Left lung (tissue), 14 donors: ENCODE measurements at places on chromosomes 1 and 21. TPM values are rescaled to one million over a fixed set of nuclear protein-coding genes. Genes with fewer than 3 reads are reported as not detected.

GRCh38 chr1:220375715-220376114 is 103.5 kb upstream of the RAB3GAP2 start:
- DNase-seq = no peak

DNA sequence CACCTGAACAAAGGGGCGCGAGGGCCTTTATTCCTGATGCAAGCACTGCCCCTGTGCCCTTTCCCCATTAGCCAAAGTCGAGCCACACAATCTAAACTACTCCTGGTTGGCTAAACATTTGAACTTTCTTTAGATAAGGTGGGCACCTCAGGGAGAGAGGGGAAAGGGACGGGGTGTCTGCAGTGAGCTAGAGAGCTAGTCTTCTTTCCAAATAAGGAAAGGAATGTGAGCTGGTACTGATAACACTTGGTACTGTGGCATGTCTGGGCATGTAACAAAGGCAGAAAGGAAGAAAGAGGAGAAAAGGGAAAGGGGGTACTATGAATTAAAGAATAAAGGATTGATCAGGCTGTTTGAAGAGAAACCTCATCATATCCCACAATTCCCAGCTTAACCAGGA is 62.8 kb downstream of the OVGP1 start:
- DNase-seq = no peak

- DNase-seq = no peak
Measured at GRCh38 chr1:196910215-196910614, 22.4 kb downstream of the CFHR4 start.

GRCh38 chr1:205928317-205928716 is 14.9 kb downstream of the SLC26A9 start:
- DNase-seq = no peak

DNA sequence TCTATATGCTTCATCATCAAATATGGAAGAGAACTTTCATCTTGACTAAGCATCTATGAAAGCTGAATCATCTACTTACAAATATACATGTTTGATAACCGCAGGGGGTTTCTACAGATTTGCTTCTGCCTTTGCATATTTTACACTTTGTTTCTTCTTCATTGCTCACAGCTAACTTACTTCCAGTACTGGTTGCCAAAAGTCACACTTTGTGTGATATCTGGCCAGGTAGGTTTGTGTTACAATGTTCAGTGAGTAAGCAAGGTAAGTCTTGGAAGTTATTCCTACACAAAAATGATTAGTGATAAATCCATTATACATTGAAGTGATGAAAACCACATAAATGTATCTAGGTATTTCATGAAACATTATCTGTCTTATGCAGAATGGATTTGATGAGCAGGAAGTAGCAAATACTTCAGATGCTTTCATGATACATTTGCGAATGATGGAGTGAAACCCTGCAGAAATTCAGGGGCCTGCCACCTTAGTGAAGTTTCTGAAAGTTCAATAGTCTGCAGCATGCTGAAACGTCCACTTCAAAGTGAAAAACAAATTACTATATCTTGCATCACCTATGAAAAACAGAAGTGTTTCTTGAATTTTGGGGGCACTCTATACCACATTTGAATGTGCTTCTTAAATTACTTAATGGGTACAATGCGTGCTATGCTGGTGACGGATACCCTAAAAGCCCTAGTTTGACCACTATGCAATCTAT is 187.3 kb downstream of the ATP6V1G3 start:
- no peak for DNase-seq

Gene DCST1
- 0.79 TPM for polyA plus RNA-seq

DNA sequence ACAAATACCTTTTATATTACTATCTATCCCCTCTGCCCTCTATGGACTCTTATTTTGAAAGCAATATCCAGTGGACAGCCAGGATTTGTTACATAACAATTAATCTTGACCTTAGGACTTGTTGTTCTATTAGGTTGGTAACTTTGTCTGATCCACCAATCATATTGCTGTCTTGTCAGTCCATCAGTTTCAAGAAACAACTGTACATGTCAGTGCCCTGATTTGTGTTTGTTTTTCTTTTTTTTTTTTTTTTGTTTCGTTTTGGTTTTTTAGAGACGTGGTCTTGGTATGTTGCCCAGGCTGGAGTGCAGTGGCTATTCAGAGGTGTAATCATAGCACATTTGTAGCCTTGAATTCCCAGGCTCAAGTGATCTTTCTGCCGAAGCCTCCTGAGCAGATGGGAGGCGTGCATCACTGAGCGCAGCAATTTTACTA is 1.5 kb upstream of the SCP2 start:
- no peak for DNase-seq

GRCh38 chr1:162391790-162392563 is 10.4 kb downstream of the C1orf226 start:
- peak; percentile 30 for DNase-seq

- no peak for DNase-seq
Measured at GRCh38 chr1:94143809-94144176, 22.8 kb upstream of the ABCA4 start.

Gene NEGR1
- 5.4 TPM for polyA plus RNA-seq

- DNase-seq = no peak
Measured at GRCh38 chr1:6907201-6907600, 121.9 kb downstream of the CAMTA1 start.

DNA sequence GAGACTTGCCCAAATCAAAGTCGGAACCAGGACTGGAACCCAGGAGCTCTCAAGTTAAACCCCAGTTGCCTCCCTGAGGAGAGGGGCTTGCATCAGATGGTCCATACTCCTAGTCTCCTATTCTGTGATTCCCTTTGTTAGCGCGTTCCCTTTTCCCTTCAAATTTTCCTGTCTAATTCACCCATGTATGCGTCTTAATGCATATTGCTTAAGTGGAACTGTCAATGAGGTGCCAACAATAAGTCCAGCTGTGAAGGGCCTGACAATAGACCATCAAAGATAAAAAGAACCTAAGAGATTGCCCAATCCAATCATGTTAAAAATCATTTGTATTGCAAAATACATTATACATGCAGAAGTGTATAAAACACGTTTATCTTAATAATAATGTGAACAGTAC is 634 bp upstream of the SPATA6 start:
- peak; percentile 79 for DNase-seq

GRCh38 chr1:11784256-11784992 is 21.3 kb downstream of the MTHFR start:
- no peak for DNase-seq

- DNase-seq = no peak
Measured at GRCh38 chr1:21955501-21956281, 18.6 kb upstream of the HSPG2 start.

DNA sequence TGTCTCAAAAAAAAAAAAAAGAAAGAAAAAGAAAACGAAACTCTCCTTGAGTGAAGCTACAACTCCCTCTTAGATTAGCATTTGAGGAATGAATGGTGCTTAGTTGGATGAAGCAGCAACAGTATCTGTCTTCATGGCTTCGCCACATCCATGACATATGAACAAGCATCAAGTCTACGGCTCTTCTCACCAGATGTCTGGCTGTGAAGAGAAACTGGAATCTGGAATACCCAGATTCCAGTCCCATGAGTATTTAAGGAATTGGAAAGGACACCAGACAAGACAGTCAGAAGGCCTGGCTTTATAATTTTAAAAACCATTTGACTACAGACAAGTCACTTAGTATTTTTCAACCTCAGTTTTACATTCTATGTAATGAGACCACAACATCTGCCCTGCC is 38.0 kb upstream of the TADA1 start:
- DNase-seq = no peak

DNA sequence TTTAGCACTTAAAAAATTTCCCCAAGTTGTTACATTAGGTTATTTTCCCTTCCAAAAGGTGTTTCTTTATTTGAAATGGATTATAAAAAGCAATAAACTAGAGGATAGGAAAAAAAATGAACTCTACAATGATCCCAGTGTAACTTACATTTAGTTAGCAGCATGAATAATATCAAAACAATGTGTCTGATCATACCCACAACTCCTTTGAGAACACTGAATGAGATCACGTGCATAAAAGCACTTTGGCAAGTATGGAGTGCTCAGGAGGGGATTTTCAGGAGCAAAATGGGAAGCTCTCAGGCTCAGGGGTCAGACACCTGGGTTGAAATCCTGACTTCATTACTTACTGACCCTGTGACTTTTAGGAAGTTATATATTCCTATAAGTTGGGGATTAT is 369.7 kb upstream of the PROX1 start:
- DNase-seq = no peak

DNA sequence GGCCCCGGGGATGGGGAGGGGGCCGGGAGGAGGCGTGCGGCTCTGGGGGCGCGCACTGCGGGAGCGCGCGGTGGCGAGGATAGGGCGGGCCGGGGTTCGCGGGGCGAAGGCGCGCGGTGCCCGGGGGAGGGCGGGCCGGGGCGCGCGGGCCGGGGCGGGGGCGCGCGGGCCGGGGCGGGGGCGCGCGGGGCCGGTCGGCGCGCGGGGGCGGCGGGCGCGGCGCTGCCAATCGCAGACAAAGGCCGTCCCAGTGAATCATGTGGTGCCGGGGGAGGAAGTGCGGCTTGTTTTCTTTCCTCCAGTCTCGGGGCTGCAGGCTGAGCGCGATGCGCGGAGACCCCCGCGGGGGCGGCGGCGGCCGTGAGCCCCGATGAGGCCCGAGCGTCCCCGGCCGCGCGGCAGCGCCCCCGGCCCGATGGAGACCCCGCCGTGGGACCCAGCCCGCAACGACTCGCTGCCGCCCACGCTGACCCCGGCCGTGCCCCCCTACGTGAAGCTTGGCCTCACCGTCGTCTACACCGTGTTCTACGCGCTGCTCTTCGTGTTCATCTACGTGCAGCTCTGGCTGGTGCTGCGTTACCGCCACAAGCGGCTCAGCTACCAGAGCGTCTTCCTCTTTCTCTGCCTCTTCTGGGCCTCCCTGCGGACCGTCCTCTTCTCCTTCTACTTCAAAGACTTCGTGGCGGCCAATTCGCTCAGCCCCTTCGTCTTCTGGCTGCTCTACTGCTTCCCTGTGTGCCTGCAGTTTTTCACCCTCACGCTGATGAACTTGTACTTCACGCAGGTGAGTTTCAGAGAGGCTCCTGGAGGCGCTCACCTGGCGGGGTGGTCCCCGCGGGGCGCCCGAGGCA is at the start of gene GPR137B:
TSS of gene GPR137B (plus strand) at position 287 of the 851 bp plus-strand sequence. CDS start at position 371, 84 bp downstream.
- peak; percentile 71 for DNase-seq

Gene NDUFV3
- 44.5 TPM for polyA plus RNA-seq

DNA sequence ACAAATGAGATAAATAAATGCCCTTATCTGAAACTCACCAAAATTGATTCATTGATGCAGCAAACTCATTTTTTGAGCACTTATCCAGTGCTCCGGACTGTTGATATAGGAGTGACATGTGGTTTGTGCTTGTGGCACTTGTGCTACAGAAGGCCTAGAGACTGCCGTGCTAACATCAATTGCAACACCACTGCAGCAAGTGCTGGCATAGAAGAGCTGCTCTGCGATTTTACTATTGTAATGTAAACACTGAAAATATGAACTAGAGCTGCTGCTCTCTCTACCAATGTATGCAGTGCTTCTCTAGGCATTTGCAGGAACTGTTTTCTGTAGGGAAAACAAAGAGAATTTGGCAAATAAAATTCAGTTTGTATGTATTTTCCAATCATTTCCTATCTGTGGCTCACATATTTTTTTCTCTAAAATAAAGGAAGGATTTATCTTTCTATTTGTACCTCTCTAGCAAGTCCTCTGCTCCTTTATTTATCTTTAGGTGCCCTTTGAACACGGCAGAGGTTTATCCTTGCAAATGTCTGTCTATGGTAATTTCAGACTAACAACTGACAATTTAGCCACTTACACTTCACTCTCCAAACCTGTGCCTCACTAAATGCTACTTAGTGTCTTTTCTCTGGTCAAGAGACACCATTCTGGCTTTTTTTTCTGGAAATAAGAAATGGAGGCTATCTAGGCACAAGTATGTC is 409.5 kb upstream of the ADGRL2 start:
- peak; percentile 87 for DNase-seq

GRCh38 chr1:116289193-116289592 is 83.9 kb upstream of the ATP1A1 start:
- DNase-seq = no peak

Gene MROH9
- 0.64 TPM for polyA plus RNA-seq

Gene TSPEAR
- polyA plus RNA-seq = 4.3 TPM

Gene SHISAL2A
- 0.70 TPM for polyA plus RNA-seq

Gene HMGN2
- polyA plus RNA-seq = 1,112 TPM

DNA sequence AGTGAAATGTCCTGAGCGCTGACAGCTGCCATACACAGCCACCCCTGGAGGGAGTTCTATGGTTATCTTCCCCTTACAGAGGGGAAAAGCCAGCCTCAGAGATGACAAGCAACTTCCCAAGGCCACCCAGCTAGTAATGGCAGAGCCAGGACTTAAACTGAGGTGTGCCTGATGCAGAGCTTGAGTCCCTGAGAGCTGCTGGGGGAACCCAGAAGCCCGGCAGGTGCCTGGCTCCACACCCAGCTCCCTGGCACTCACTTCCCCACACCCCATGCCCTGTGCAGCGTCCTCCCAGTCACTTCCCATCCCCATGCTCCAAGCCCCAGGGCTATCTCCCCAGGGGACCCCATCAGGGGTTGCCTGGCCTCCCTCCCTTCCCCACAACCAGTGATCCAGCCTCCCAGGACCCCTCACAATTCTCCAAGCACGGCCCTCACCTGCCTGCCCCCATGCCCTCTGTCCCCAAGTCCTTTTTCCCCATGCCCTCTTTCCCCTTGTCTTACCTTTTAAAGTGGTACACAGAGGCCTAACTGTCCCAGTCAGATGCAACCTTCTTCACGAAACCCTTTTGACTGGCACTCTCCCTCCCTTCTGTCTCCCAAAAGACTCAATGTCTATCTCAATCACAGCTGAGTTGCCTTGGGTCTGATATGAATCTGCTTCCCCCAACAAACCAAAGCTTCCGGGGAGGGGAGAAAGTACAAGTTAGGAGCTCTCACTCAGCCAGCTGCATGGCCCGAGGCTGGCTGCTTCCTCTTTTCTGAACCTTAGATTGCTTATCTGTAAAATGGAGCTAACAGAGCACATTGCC is 39.8 kb upstream of the LRP8 start:
- DNase-seq = peak; percentile 34

DNA sequence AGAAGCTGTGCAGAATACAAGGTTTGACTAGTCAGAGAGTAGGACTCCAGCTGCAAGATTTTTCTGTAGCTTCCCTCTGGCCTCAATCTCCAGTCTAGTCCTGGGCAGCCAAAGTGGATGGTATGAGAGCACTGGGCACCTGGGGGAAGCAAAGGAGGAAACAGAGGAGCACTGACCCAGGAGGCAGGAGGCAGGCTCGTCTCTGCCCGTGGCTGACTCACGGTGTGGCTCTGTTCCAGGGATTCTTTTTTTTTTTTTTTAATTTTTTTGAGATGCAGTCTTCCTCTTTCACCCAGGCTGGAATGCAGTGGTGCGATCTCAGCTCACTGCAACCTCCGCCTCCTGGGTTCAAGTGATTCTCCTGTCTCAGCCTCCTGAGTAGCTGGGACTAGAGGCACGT is 4.1 kb upstream of the NPPB start:
- no peak for DNase-seq

Gene BMP8B
- polyA plus RNA-seq = 1.0 TPM

Gene LRRC7
- polyA plus RNA-seq = 5.9 TPM
